ENCODE measurements at places on chromosomes 5 and 9. TPM values are rescaled to one million over a fixed set of nuclear protein-coding genes. Genes with fewer than 3 reads are reported as not detected.

DNA sequence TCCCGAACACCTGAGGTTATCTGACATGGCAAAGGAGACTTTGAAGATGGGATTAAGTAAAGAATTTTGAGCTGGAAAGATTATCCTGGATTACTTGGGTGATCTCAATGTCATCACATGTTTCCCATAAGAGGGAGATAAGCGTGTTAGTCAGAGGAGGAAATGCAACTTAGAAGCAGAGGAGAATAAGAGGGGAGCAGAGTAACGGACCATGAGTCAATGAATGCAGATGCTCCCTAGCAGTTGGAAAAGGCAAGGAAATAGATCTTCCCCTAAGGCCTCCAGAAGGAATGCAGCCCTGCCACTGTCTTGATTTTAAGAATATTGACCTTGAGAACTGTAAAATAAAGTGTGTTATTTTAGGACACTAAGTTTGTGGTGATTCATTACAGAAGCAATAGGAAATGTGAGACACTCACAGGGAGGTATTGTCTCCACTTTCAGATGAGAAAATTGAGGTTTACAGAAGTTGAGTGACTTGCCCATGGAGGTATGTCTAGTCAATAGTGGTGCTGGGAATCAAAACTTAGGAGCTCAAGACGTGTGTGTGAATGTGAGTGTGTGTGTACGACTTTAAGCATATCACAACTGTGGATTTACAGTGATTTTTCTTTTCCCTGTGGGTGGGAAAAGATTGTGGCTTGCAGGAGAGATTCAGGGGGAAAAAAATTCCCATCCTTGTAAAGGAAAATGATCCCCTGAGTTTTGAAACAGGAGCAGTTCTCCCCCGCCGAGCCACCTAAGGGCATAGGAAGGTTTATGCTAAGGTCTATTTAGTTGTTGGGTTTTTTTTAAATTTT is 125.3 kb downstream of the TRIM32 start:
- DNase-seq = no peak

- DNase-seq = peak; percentile 85
Measured at GRCh38 chr5:138491669-138492559, 26.6 kb downstream of the EGR1 start.

Gene SCAMP1
- 9.7 TPM for total RNA-seq

DNA sequence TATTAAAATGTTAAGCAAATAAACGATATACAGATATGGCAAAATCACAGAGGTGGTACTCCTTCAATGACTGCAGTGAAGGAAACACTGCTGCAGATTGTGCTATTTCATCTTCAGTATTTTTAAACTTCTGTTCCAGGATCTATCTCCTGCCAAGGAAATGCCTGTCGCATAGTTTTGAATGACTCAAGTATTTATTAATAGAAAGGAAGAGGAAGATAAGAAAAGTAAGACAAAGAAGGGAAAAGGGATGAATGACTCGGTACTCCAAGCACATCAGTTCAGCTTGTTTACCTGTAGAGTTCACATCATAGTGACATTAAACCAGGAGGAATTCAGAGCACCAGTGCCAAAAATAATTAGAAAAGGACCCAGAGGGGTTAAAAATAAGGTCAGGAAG is 5.1 kb upstream of the GPX8 start:
- DNase-seq = no peak

Gene GRIN3A
- not detected for total RNA-seq

DNA sequence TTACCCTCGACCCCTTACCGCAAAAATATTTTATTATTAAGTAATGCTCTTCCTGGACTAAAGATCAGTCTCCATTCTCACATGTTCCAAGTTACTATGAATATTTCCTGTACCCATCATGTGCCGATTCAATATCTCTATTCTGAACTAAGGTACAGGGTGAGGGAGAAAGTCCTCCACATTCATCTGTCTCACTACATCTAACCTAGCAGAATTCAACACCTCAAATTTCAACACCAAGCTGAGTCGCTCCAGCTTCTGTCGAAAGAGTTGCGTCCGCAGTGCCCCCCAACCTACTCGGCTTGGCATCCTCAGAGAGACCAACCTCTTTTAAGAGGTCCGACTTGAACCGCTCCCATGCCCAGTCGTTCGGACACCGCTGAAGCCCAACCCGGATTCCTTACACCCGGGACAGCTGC is 1.0 kb downstream of the CERT1 start:
- DNase-seq = no peak

Gene SLC36A2
- not detected for total RNA-seq

Gene MSANTD3
- 11.5 TPM for total RNA-seq

DNA sequence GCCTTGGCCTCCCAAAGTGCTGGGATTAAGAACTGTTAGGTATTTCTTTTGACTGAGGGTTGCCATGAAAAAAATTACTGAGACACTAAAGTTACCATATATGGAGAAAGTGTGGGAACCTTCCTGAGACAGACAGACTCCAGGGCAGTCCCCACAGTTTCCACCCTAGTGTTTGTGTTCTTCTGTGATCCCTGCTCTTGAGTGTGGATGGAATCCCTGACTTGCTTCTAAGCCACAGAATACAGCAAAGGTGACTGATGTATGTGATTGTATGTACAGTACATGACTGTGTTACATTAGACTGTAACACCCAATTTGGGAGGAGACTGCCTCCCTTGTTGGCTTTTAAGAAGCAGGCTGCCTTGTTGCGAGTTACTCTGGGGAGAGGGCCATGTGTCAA is 24.7 kb upstream of the ADAM19 start:
- DNase-seq = peak; percentile 48

DNA sequence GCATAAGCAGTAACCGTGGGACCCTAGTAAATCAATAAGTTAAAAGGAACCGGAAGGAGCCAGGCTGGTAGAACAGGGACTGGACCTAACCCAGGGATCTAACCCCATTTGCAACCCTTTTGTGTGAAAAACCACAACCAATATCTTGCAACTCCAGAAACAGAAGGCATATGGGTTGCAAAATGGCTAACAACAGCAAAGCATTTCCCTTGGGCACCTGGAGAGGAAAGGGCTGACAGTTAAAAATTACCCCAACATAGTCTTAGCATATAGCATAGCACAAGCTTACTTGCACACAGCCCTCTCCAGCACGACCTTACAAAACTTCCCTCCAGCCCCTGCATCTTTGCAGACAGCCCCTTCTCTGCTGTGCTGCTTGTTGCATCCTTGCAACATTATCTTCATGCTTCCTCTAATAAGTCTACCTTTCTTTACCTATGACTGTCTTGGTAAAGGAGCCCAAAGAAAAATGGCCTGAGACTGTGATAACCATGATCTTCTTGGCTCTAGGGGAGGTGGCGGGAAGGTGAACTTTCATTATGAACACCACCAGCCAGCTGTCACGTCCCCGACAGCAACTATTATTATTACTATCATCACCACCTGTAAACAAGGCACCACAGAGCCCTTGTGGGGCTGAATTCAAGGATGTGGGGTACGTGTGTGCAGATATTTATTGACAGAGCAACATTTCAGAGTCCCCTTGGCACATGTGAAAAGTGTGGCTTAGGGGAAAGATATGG is 49.8 kb downstream of the PRRC1 start:
- DNase-seq = no peak

GRCh38 chr9:120873512-120873911 is 3.5 kb downstream of the PHF19 start:
- peak; percentile 30 for DNase-seq

DNA sequence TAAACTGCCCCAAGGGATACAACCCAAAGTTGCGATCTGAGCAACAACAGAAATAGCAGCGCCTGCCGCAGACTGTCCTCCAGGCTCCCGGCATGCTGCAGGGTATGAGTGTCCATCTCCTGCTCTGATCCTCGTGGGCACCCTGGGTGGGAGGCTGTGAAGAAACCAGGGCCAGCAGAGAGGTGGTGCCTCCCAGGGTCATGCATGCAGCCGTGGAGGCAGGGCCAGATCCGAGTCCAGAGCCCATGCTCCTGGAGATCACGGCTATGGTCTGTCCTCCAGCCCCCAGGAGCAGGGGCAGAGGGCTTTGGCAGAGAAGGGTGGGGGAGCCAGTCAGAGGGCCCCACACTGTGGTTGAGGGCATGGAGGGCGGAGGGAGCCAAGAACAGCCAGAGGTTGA is 29.0 kb downstream of the HRH2 start:
- DNase-seq = no peak
